Stimulated activated CD4-positive, alpha-beta T cell treated with anti-CD3 and anti-CD28 coated beads, Interleukin-15, amount 100 ng/mL, for 1 hour (primary cell): ENCODE measurements at places on chromosomes 2 and 18.

GRCh38 chr2:119214453-119215037 lies 9.1 kb upstream of the STEAP3 start:
- no peak for DNase-seq

GRCh38 chr18:11050966-11051365 lies 98.4 kb downstream of the PIEZO2 start:
- DNase-seq: no peak

DNA sequence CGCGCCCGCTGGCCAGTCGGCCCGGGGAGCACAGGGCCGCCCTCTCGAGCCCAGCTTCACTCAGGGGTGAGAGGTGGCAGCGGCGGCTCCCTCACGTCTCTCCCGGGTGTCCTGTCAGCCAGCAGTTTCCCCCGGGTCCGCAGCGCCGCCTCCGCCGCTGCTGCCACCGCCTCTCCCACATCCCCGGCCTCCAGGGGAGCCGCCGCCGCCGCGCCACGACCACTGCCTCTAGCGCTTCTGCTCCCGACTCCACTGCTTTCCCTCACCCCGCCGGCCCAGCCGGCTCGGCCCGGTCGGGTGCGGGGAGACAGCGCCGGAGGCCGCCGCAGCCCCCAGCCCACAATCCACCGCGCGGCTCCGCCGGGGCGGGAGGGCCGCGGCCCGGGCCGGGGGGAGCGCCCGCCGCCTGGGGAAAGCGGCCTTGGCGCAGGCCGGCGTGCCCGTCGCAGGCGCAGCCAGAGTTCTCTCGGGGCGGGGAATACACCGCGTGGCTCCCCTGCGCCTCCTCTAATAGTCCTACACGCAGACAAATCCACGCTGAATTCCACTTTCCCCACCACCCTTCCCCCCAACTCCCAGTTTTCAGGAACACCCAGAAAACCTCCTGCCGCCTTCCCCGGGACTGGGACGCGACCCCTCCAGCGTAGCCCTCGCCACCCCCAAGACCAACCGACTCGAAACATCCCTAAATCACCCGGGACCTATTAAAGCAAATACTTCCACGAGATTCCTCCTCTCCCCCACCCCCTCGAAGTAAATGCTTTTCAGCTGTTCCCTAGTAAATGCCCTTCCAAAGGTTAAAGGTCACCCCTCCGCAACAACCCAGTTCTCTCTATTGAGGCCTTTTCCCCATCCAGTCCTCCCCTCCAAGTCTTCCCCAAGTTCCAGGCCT lies at the start of gene VPS54:
TSS of gene VPS54 (minus strand) at position 346 of the 892 bp plus-strand sequence. CDS start 35,429 bp downstream, outside the sequence.
- DNase-seq: peak; percentile 42

DNA sequence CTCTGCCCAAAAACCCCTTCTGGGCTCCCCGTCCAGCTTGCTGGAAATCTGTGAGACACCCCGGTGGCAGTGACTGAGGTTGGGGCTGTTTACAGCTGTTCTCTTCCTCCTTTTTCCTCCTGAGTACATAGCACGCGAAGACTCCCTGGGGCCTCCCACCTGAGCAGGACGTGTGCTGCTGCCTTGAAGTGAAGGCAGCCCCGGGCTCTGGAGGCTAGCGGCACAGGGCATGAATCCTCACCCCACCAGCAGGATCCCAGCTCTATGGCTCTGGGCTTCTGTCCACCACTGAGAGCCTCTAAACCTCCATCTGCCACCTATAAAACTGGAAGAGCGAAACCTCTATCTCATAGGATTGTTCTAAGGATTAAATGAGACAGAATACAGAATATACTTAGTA lies 182.5 kb downstream of the TMEM163 start:
- DNase-seq: no peak

DNA sequence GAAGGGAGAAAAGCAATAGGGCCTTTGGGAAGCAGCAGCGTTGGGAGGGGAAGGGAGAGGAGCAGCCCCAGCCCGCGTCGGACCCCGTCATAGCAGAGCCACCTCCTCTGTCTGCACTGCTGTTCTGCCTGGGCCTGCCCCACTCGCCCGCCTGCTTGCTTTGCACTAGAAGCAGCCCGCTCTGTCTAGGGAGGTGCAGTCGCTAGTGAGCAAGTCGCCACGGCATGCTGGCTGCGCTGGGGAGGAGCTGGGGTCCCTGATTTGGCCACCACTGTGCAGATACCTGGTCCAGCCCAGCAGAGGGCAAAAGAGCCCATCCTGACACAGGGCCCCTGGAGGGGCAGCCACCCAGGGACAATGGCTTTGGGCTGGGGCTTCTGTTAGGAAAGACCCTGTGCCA lies 8.0 kb upstream of the TMEM214 start:
- no peak for DNase-seq

- DNase-seq: no peak
Measured at GRCh38 chr2:40037303-40037702, 258.2 kb upstream of the THUMPD2 start.

- DNase-seq: no peak
Measured at GRCh38 chr2:137321566-137321965, 556.2 kb downstream of the THSD7B start.

GRCh38 chr2:38245114-38245641 lies 131.9 kb downstream of the ATL2 start:
- DNase-seq: no peak

GRCh38 chr2:113967272-113967671 lies 77.4 kb downstream of the ACTR3 start:
- DNase-seq: no peak

DNA sequence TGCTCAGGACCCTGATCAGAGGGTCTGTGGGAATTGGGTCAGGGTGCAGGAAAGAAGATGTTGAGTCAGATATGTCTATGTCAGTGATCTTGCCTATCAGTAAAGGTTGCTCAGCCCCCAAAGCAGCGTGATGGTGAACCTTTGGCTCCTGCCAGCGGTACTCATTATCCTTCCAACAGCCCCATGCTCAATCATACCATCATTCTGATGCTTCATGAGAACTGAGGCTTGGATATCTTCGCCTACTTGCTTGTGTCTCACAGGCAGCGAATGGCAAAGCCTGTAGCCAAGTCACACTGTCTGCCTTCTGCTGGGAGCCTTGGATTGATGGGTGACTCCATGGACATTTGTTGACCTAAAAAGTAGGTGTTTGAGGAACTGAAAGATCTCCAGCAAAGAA lies 19.0 kb upstream of the TMEM214 start:
- DNase-seq: no peak

DNA sequence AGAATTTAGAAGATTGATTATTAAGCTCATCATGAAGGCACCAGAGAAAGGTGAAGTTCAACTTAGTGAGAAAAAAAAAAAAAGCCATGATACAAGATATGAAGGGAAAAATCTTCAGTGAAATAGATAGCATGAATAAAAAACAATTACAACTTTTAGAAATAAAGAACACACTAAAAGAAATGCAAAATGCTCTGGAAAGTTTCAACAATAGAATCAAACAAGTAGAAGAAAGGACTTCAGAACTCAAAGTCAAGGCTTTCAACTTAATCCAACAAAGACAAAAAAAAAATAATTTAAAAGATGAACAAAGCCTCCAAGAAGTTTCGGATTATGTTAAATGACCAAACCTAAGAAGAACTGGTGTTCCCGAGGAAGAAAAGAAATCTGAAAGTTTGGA lies 105.5 kb downstream of the GRB14 start:
- DNase-seq: no peak

DNA sequence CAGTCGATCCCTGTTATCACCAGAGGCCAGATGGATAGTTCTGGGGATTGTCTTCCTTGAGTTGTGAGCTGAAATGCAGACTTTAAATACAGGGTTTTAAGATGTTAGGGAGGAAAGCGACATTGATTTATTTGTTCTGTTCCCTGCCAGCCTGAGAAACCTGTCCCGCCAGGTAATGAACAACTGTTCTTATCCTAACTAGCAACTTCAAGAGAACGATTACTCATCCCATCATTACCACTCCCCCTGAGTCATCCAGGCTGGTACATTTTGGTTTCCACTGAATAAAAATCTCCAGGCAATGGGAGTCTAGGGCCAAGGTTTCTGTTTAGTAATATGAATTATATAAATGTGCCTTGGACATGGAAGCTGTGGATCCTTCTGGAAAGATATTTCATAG lies 131.2 kb downstream of the LYPD6B start:
- no peak for DNase-seq

- DNase-seq: no peak
Measured at GRCh38 chr2:209499069-209499468, 75.2 kb downstream of the MAP2 start.

DNA sequence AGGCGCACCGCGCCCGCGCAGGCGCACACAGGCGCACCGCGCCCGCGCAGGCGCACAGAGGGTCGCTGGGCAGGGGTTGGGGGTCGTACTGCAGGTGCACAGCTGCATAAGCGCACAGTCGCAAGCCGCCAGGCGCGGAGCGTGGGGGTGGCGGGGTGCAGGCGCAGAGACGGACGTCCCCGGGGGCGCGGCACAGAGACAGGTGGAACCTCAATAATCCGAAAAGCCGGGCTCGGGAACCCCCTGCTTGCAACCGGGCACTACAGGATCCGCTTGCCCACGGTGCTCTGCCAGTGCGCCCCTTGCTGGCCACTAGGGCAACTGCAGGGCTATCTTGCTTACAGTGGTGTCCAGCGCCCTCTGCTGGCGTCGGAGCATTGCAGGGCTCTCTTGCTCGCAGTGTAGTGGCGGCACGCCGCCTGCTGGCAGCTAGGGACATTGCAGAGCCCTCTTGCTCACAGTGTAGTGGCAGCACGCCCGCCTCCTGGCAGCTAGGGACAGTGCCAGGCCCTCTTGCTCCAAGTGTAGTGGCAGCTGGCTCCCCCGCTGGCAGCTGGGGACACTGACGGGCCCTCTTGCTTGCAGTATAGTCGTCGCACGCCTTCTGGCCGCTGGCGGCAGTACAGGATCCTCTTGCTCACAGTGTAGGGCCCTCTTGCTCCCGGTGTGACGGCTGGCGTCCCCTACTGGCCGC lies 34.9 kb downstream of the FAM110C start:
- DNase-seq: no peak

DNA sequence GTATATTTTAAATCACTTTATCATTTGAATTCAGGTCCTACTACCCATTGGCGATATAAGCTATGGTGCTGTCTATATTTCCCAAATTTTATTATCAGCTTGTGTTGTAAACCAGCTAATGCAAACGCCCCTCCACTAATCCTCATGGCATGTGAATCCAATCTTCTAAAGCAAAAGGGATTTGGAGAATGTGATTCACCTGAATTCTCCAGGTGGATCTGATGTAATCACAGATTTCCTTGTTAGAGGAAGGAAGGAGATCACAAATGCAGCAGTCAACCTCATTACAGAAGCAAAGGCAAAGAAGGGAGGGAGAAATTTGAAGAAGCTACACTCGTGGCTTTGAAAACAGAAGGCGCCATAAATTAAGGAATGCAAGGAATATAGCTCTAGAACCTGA lies 431.1 kb upstream of the CDH19 start:
- DNase-seq: no peak

- DNase-seq: no peak
Measured at GRCh38 chr2:31940920-31941319, 69.9 kb downstream of the MEMO1 start.

DNA sequence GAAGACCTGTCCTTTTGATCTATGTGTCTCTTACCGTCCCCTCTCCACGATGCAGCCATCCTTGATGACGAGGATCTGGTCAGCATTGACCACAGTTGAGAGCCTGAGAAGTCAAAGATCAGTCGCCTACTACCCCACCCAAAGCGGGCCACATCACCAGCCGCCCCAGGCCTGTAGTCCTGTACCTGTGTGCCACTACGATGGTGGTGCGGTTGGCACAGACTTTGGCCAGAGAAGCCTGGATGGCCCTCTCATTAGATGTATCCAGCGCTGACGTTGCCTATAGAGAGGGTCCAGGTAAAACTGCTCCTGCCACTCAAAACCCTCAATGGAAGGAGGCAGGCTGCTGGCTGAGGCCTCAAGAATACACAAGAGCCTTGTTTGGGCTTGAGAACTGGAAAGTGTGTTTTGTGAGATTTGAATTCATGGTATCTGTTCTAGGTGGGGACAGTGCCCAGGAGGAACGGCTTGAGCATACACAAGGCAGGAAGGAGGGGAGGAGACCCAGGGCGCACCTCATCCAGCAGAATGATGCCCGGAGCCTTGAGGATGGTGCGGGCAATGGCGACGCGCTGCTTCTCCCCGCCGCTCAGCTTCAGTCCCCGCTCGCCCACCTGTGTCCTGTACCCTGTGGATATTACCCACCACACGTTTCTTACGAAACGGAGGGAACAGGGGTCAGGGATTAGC lies 3.8 kb downstream of the ZFAND2B start:
- DNase-seq: no peak

- no peak for DNase-seq
Measured at GRCh38 chr2:162277381-162277780, 34.1 kb upstream of the FAP start.
